AG10803 (cell line): ENCODE measurements at places on chromosomes 6 and 20.

DNA sequence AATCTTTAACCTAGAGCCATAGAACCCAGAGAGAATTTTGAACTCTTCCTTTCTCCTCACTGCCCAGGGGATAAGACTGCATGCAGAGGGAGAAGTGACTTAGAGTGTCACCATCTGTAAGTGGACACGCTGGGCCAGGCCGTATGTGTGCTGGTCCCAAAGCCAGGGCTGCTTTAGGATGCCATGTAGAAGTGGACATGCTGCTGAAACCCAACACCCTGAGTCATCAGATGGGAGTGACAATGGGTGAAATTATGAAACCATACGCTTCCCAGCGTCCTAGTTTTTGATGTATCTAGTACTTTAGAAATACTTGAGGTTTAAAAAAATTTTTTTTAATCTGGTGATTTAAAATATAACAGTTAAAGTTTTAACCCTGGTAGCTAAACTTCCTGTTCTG, 191.1 kb downstream of the FNDC1 start:
- peak; percentile 45 for DNase-seq

GRCh38 chr20:51360451-51361201, 181.9 kb downstream of the NFATC2 start:
- DNase-seq, result peak; percentile 98

GRCh38 chr6:16769131-16769985, 8.1 kb upstream of the ATXN1 start:
- peak; percentile 91 for DNase-seq

DNA sequence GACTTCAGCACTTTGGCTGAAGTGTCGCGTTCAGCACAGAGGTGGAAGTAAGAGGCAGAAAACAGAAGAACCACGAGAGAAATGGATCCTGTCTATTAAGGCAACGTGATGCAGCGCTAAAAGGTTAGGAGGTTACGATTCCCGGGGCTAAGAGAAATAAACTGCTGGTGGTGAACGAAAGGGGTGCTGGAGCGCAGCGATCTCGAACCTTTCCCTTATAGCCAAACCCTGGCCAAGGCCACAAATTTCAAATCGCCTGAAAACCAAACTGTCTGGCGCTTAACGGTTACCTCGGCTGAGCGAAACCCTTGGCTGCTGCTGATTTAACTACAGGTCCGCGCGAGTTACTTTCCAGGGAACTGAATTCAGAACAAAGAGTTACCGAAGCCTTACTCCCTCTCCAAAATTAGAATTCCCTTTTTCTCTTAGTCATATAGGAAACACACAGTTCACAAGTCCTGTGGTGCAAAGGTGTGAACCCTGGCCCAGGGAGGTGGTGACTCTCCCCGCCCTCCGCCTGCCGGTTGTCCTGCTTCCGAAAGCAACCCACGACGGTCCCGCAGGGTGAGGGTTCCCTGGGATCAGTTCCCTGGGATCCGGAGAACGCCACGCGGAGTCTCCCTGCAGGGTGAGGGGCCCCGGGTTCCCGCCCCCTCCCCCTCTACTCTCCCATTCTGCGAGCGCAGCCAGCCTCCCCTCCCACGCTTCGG, 1.3 kb upstream of the SLC35D3 start:
- DNase-seq, result no peak

GRCh38 chr20:34343458-34344211, 19.4 kb upstream of the ITCH start:
- no peak for DNase-seq
